ENCODE measurements at places on chromosomes 11 and 22.

GRCh38 chr11:81870815-81871214, 862.8 kb downstream of the FAM181B start:
- ATAC-seq = no peak

DNA sequence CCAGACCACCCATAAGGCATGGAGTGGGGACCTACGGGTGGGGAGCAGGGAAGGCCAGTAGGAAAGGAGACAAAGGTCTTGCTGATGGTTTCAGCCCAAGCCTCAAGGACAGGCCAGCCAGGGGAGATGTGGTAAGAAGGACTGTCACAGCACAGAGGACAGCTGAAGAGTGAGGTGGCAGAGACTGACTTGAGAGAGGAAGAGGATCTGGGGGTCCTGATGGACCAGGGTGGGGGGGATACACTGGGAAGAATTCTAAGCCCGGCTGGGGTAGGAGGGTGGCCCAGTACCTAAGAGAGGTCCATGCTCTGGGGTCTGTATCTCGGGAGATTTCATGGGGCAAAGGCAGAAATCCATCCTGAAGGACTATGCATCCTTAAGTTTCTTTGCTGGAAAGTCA, 66.1 kb upstream of the THY1 start:
- ATAC-seq = no peak

DNA sequence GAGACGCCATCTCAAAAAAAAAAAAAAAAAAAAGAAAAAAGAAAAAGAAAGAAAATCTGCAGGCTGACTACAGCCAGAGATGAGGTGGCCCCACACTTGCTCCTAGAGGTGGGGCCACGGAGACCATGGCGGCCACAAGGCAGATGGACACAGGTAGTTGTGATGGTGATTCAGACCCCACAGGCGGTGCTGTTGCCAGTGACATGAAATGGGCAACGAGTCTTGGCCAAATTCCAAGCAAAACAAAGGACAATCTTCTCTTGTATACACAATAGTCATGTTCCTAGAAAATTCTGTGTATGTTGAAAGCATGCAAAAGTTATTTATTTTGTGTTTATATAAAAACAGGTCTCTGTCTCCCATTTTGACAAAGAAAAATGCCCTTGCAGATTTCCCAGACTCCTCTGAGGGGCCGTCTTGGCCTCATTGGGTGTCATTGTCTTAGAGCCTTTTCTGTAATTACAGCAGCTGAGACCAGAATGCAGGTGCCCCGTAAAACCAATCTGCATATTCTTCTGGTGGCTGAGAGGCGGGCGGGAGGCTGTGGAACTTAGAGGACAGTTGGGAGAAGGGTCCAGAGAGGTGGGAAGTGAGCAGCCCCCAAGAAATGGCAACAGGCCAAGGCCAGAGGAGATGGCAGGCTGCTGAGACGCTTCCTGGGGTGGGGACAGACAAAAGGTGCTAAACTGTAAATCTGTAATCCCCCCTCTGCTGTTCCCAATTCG, 22.5 kb upstream of the DAGLA start:
- ATAC-seq = no peak

DNA sequence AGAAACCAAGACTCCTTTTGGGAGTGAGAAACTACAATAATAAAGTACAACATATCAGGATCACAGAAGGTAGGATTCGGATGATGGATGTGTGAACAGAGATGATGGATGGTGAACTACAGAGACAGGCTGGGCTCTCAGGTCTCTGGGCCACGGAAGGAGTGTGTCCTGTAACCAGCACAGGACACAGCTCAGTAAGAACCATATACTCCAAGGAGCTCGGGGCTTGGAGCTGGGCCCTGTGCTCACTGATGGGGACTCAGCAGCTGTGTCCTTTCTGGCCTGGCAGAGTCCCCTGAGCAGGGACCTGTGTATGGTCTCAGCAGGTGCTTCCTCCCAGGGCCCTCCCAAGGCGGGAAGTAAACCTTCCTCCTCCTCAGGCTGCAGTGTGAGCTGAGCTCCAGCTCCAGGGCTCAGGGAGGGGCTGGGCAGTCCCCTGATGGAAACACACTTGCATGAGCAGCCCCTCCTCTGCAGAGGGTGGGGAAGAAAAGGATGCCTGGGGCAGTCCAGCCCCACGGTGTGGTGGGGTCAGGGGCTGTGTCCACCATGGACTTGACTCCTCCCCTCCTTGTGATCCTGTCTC, 39.8 kb upstream of the TOP3B start:
- ATAC-seq = no peak

DNA sequence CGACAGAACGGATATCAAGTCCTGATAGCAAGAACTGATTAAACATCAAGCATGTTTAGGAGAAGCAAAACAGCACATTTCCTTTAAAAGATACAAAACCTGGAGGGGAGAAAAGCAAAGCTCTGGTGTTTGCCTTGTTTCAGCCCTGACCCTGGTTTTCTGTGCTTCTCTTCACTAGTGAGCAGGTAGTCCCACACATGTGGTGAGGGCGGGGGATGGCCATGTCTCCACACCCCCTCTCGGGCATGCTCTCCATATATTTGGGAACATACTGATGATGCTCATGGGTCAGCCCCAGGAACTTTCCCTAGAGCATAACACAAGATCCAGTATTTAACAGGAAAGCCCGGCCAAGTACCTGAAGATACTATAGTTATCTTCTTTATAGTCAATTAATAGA, 10.1 kb downstream of the C11orf16 start:
- ATAC-seq = no peak

GRCh38 chr22:25437414-25438160, 126.9 kb upstream of the GRK3 start:
- no peak for ATAC-seq

DNA sequence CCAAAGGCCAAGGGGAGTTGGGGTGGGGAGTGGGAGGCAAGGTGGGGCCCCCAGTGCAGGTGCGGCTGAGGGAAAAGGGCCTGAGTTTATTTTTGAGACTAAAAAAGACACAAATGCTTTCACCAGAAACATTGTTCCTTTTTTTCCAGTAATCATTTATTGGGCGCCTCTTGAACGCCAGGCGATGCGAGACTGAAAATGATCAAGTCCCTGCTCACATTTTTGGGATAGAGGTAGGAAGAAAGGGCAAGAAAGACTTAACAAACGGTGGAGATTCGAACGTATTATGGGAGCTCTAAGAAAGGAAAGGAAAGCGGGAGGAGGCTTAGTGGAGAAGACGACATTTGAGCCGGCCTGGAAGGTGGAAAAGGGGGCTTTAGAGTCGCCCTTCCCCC, 796 bp upstream of the SF3B2 start:
- no peak for ATAC-seq

DNA sequence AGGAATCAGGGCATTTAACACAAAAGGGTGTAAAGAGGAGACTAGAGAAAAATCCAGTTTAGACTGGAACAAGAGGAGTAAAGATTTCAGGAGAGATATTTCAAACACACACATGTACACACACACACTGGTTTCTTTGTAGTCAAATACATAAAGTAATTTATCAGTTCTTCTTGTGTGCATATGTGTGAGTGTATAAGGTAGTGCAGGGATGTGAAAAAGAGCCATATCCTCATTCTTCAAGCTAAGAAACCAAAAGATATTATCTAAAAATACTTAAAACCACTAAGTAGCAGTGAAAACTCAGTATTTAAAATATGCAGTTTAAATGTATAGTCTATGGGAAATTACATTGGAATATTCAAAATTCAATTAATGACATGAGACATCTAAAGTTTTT, 52.5 kb upstream of the CARD18 start:
- ATAC-seq = no peak

DNA sequence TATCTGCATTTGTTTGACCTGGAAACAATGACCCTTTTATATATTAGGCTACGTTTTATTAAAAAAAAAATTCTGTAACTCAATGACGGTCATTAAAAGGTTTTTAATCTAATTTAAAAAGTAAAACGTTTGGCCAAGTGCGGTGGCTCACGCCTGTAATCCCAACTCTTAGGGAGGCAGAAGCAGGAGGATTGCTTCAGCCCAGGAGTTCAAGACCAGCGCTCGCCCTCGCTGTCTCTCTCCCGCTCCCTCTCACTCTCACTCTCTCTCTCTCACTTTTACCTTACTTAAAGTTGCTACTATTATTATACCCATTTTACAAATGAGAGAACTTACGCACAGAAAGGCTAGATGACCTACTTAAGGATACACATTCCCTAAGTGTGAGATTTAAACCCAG, 814 bp upstream of the NARS2 start:
- ATAC-seq = no peak

DNA sequence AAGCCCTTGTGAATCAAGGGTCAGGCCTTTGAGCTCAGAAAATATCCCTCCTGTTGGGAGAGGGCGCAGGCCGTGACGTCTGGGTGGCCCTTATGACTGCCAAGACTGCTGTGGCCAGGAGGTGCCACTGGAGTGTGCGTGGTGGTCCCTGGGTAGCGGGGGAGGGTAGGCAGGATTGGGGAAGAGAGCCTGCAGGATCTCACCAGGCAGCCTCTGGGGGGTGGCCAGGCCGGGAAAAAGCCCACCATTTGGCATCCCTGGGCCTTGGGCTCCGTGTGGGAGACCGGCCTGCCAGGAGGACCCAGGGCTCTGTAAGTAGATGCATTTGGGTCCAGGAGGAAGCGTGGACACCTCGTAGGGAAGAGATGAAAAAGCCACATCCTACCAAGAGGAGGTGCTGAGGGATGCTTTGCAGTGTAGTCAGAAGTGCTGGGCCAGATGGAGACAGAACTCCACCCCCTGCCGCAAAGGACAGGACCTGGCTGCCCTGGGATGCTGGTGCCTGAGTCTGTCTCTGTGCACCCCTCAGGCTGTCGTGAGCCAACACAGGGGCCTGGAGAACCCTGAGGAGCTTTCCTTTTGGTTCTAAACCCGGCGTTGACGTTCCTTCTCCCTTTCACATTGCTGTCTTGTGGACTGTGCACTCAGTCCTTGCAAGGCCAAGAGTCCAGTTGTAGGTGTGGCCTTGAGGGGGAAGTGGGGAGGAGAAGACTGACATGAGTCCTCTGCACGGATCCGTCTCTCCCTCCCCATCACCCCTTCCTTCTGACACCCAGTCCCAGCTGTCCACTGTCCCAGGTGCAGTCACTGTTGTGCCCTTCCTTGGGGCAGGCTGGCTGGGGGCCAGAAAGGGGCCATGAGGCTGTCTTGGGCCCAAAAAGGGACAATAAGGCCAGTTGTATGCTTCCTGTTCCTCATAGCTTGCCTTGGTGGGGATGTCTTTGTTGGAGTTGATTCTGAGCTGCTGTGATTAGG, 12.7 kb upstream of the MIEF1 start:
- ATAC-seq = no peak

DNA sequence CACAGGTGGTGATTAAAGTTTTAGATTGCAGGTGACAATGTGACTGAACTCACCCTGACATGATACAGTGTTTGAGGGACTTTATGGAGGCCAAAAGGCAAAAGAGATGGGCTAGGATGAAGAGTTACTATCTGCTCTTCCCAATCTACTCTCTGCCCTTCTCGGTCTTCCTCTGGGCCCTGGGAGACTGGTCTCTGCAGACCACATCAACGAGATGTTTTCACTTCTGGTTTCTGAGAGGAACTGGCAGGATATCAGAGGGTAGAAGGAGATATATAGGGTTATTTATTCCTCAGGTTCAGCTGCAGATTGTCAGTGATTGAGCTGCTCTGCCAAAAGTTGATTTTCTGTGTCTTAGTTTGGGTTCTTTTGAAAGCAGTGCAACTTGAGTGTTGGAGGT, 32.4 kb upstream of the CD44 start:
- no peak for ATAC-seq

GRCh38 chr11:12222055-12222792, 111.8 kb downstream of the MICAL2 start:
- no peak for ATAC-seq

- ATAC-seq = peak; percentile 56
Measured at GRCh38 chr11:27339941-27340340, 23.1 kb downstream of the CCDC34 start.

- ATAC-seq = peak; percentile 70
Measured at GRCh38 chr11:47177229-47177845, 658 bp upstream of the ARFGAP2 start.

GRCh38 chr22:50243685-50244419, 971 bp downstream of the TUBGCP6 start:
- no peak for ATAC-seq

DNA sequence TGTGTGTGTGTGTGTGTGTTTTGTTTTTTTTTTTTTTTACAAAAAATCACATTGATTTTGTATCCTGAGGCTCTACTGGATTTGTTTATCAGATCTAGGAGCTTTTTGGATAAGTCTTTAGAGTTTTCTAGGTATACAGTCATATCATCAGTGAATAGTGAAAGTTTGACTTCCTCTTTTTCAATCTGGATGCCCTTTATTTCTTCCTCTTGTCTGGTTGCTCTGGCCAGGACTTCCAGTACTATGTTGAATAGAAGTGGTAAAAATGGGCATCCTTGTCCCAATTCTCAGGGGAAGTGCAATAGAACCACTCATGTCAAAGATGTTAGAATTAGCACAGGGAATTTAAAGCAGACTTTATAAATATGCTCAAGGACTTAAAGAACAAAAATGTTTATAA, 32.6 kb upstream of the PRDM11 start:
- ATAC-seq = no peak

DNA sequence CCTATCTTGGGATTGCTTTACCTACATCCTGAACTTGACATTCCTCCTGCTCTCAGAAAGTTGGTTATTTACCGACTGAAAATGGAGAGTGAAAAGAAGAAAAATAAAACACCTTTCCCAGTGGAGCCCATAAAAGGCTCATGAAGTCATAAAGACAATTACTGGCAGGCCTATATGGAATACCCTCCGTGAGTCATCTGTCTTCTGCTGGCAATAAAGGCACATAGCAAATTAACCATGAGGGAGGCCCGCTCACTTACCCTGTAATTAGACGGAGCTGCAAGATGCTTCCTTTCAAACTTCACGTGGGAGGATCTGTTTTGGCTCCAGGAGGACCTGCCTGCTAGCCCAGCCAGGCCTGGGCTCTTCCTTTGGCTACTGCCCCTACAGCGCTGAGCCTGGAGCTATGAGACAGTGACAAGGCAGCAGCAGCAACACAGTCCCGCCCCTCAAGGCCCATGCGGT, 540.4 kb downstream of the BUD13 start:
- no peak for ATAC-seq

GRCh38 chr11:85821636-85822035, 10.7 kb upstream of the SYTL2 start:
- peak; percentile 27 for ATAC-seq

- no peak for ATAC-seq
Measured at GRCh38 chr11:111193924-111194490, 51.5 kb upstream of the POU2AF2 start.

- ATAC-seq = no peak
Measured at GRCh38 chr11:72937439-72937838, 123.2 kb downstream of the ATG16L2 start.

GRCh38 chr11:3208272-3208671, 10.3 kb downstream of the MRGPRG start:
- ATAC-seq = no peak

DNA sequence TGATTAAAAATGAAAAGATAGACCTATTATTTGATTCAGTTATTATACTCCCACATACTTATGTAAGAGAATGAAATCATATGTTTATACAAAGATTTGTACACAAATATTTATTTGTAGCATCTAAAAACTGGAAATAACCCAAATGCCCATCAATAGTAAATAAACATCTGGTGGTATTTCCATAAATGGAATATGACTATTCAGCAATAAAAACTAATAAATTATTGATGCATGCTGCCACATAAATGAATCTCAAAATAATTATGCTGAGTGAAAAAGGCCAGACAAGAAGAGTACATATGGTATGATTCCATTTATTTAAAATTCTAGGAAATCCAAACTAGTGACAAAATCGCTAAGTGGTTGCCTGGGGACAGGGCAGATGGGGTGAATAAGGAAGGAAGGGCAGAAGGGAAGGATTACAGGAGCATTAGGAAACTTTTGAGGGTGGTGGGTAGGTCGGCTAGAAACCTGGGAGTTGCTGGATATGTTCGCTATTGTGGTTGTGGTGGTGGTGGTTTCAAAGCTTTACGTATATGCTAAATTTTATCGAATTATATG, 41.5 kb downstream of the JAM3 start:
- no peak for ATAC-seq

GRCh38 chr11:72687326-72687725, 13.1 kb upstream of the PDE2A start:
- ATAC-seq = no peak
